ENCODE measurements at places on chromosomes 2 and 18.

GRCh38 chr18:55007602-55008001, 48.3 kb upstream of the CCDC68 start:
- no peak for DNase-seq

DNA sequence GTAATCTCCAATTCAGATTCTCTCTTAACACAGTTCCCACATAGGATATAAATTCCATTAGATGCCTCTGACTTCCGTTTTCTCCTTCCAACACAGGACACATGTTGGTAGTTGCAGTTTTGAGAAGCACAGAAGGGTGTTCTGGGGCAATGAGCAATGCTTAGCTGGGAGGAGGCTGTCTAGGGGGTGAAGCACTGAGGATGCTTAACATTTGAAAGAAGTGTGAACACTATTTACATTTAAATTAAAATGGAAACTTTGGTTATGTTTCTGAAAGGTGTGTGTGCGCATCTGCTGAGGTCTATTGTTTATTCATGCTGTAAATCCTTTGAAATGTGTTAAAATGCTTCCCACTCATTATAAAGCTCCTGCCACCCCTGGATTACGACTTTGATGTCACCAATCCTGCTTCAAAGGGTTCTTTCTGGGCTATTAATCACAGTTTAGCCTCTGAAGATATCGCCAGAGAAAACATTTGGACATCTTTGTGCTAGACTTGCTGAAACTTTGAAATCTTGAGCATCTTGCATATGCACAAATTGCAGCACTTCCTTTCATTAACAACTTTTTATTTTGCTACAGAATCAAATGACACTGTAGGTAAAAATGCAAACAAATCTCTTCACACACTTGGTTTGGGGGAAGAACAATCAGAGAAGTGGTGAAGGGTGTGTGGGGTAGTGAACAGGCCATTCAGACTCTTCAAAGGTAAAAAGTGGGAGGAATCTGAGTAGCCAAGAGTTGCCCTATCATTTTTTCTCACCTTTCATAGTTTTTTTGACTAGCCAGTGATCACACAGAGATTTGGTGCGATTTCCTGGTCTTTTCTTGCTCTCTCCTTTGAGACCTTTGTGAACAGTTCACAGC, 258.4 kb downstream of the MYO3B start:
- no peak for DNase-seq

GRCh38 chr2:26934335-26934724, 36.1 kb upstream of the MAPRE3 start:
- DNase-seq, result no peak

GRCh38 chr18:8705961-8706790, 820 bp downstream of the MTCL1 start:
- DNase-seq, result no peak

DNA sequence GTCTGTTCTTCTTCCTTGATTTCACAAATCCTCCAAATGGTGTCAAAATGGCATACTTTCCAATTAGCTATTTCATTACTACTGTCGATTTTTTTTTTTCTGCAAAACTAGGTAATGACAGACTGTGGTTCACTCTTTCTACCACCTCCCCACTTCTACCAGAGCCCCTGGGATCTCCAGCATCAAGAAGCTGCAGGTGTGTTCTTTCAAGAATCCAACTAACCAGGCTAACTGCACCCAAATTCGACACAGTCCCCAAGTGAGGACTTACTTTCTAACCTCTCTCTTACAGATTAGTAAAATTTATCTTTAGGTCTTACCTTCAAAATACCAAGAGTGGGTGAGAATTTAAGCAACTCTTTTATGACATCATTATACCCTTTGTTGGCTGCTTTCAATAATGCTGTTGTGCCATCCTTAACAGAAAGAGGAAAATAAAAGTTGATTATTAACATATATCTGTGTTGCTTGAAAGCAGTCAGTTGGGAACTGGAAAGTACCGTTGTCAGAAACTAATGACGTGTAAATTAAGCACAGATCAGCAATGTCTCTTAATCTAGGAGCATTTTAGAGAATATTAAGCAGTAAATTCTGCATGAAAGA, 31.2 kb upstream of the NPC1 start:
- no peak for DNase-seq

DNA sequence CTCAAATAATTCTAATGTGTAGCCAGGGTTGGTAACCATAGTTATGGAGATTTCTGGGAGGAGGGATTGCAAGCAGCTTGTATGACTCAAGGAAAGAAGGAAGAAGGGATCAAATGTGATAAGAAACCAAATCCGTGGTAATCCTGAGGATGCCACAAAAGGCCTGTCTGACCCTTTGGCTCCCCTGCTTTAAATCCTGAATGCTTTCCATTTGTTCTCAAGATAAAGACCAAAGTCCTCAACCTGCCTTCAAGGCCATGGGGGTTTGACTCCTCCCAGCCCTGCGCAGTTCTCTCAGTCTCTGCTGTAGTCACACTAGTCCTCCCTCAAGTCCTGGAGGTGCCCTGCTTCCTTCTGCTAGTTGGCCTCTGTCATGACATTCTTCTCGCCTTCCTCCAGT, 74.0 kb downstream of the SUMO1 start:
- no peak for DNase-seq

Data from fibroblast of mammary gland (primary cell).